Stimulated activated CD4-positive, alpha-beta T cell treated with anti-CD3 and anti-CD28 coated beads, Interleukin-2, amount 100 ng/mL, for 24 hours (primary cell): ENCODE measurements at places on chromosomes 13 and 19.

GRCh38 chr19:40621283-40621682 lies 20.1 kb downstream of the LTBP4 start:
- DNase-seq = no peak

DNA sequence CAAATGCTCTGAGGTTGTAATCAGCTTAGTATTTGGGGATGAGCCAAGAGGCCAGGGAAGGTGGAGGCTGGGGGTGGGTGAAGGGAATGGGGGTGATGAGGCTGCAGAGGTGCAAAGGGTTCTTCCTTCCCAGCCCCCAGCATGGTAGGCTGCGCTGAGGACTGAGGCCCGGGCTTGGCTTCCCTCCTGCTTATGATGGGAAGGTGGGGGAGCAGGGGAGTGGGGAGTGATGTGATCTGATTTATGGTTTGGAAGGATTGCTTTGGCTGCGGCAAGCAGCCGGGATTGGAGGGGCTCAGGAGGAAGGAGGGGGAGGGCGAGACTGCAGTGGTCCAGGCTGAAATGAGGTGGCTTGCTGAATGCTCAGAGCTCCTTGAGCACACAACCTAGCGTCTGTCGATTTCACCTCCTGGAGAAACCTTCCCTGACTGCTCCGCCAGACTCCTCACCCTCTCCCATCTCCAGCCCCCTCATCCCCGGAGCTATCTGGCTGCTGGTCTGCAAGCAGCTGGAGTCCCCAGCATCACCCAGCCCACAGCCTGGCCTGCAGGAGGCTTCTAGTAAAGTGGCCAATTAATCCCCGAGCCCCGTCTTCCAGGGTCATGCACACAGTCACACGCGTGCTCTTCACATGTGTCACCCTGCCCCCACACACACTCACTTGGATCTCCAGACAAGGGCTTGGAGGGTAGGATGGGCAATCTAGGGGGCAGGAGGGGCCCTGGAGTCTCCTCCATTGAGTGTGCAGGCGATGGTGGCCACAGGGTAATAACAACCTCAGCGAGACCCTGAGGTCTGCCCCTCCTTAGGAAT lies 757 bp upstream of the CLEC11A start:
- DNase-seq = no peak

DNA sequence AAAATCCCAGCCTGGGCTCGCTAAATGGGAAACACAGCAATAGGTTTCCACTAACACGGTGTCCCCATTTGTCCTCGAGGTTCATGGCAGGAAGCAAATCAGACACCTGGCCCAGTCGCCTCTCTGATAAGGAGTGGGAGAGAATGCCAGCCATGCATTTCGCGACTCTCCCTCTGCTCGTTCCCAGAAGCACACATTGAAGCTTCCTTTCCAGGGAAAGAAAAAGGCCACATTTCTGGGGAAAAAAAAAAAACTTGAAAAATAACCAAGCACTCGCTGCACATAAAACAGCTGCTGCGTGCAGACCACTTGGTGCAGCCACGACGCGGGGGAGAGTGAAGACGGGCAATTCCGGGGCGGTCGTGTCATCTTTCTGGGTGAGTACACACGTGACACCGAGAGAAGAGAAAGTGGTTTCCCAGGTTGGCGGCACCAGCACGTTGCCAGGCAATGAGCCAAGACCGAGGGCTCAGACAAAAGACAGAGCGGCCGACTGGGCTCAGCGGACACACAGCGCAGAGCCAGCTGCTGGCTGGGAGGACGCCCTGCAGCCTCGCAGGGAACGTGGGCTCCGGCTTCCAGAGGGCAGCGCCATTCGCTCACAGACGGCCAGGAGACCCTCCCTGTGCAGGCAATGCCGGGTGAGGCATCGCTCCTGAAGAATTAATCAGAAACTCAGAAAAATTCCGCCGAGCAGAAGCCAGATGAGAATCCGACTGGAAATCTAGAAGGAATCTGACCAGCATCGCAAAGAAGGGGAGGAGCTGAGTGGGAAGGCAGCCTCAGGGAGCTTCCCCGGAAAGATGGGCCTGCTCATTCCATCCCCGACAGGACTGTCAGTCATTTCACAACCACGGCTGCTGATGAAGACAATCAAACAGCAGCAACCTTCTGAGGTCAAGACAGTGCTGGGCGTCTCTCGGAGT lies 83.2 kb upstream of the IRS2 start:
- DNase-seq = peak; percentile 34

- DNase-seq = no peak
Measured at GRCh38 chr13:26957182-26957581, 196.6 kb upstream of the GPR12 start.

GRCh38 chr13:100439247-100439970 lies 149.2 kb downstream of the GGACT start:
- DNase-seq = no peak

GRCh38 chr19:6765738-6766356 lies 1.4 kb downstream of the SH2D3A start:
- DNase-seq = no peak

DNA sequence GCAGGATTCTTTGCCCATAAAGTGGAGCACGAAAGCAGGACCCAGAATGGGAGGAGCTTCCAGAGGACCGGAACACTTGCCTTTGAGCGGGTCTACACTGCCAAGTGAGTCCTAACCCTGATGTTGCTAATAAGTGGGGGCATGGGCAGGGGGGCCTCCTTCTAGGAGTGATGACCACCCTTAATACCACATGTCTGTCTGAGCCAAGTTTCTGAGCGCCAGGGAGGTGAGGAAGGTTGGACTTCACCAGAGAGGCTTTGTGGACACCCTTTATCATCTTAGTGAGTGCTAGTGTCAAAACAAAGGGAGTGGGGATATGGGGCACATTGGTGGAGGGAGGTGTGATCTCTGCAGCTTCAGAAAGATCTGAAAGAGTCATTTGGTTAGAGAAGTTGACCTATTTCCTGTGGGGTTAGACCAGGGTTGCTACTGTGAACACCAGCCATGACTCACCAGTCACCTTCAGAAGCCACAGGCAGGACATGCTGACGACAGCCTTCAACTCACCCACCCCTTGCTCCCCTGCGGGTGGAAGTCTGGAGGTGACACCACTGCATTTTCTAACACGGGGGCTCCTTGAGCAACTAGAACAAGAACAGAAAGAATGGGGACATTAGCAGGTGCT lies 8.8 kb downstream of the ALOX5AP start:
- DNase-seq = peak; percentile 79

DNA sequence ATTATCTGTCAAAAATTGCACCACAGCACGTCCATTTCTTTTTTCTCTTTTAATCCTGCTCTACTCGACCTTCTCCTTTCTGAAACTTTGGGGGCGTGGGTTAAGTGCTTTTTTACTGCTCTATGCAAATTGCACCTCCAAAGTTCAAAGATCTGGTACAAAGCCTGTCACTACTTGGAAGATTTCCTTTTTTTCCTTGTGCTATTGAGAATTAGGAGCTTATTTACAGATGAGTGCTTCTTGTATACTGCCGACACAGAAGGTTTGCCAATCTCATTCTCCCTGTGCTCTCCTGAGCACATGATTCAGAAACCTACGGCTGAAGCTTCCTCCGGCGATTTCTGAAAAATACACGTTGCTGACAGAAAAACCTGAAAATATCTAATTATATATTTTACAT lies 94.8 kb downstream of the TEX29 start:
- no peak for DNase-seq

DNA sequence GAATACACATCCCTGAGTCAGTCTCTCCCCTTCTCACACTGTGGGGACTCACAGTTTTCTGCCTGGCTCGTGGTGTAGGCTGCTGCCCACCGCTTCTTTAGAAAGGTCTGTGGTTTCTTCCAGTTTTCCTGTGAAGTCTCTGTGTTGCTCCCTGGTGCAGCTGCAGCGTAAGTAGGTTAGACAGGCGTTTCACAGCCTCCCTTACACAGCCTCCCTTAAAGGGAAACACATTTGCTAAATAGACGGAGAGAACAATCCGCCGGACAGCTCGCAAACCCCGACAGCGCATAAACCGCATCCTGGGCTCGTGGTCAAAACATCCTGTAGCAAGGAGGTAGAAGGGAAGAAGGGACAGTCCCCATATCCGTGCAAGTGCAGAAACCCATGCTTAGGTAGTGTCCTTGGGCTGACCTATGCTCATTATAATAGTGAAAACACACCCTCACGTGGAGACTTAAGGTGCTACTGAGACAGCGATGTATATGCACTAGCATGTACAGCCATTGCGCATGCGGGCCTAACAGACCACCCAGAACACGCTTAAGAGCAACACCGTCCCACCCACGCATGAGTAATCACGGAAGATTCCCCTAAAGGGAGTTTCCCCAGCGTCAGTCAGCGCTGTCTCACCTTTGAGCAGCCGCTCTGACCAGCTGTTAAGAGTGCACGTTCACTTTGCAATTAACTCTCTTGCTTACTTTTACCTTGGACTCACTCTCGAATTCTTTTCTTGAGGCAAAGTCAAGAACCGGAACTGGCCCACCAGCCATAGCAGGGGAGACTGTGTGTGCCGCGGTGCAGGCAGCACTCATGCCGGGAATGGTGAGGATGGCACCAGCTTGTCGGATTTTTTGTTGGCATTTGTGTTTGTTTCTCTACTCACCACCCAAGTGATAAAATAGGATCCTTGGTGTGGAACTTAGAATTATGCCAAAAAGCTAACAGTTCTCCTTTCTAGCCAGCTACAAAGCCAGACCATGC lies 16.6 kb downstream of the SIGLEC8 start:
- DNase-seq = peak; percentile 86

DNA sequence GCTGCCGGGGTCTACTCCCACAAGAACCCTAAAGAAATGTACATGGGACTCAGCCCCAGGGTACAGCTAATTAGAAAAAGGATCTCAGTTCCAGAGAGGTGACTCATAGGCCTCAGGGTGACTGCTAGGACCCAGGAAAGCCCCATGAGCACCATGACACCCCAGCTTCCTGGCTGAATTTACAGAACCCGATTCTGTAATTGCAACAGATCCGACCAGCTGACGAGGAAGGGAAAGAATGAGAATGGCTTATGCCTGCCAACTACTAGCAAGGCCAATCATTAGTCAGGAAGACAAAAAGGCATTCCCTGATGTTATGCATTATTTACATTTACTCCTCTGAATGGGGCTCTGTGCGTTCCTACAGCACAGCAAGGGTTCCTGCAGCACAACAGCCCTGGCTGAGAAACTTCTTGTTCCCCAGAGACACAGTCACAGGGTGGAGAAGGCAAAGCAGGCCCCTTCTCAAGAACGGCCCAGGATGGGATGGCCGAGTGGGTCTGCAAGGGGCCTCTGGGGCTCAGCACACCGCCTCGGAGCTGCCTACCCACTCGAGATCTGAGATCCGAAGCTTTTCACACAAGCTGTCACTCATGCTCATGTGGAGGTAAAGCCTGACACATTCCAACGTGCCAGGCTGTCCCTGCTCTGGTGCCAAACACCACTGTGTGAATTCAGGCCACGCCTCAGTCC lies 27.2 kb downstream of the PBX4 start:
- DNase-seq = peak; percentile 70

GRCh38 chr13:46481166-46481565 lies 71.8 kb upstream of the LRCH1 start:
- no peak for DNase-seq

- no peak for DNase-seq
Measured at GRCh38 chr19:11373166-11373884, 1.1 kb upstream of the SWSAP1 start.

- no peak for DNase-seq
Measured at GRCh38 chr19:50268501-50268900, 60.7 kb downstream of the KCNC3 start.

DNA sequence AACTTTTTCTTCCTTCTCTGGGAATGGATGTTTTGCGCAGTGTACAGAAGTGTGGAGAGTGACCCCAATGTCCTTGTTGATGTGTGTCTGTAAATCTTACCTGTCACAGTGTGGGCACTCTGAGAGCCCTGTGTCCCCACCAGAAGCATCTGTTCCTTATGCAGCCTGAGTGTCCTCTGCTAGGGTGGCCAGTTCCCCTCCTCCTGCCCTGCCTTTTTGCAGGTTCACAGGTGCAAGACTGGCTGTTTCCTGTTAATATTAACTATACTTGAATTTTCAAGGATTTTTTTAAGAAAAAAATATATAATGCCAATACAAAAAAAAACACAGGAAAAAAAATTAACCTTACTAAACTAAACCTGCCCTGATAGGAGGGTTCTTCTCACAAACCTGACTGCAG lies 12.0 kb upstream of the GRAMD1A start:
- no peak for DNase-seq

DNA sequence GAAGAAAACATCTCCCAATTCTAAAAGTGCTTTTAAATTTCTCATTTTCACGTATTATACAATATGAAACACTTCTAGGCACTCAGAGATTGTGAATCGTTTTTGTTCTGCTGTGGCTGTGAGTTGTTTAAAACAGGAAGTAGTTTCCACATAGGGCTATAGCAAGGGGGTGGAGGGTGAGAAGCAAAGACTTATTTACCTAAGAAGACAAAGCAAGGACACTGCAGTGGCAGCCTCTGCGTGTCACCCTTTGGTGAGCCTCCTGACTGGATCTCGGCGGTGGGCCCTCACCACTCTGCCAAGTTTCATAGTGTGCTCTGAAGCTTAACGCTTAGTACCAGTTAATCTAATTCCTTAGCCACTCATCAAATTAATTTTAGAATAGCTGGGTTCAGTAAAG lies 56.8 kb downstream of the TNFSF13B start:
- no peak for DNase-seq
